ENCODE measurements at places on chromosomes 6 and 20. TPM values are rescaled to one million over a fixed set of nuclear protein-coding genes. Genes with fewer than 3 reads are reported as not detected.

WFDC10B gene
- not detected for total RNA-seq

TNXB gene
- total RNA-seq: 3.8 TPM

PLN gene
- not detected for total RNA-seq

ENPP4 gene
- 3.5 TPM for total RNA-seq

ZBTB12 gene
- total RNA-seq: 28.2 TPM

C6orf58 gene
- not detected for total RNA-seq

CASS4 gene
- not detected for total RNA-seq

MOG gene
- not detected for total RNA-seq

DNA sequence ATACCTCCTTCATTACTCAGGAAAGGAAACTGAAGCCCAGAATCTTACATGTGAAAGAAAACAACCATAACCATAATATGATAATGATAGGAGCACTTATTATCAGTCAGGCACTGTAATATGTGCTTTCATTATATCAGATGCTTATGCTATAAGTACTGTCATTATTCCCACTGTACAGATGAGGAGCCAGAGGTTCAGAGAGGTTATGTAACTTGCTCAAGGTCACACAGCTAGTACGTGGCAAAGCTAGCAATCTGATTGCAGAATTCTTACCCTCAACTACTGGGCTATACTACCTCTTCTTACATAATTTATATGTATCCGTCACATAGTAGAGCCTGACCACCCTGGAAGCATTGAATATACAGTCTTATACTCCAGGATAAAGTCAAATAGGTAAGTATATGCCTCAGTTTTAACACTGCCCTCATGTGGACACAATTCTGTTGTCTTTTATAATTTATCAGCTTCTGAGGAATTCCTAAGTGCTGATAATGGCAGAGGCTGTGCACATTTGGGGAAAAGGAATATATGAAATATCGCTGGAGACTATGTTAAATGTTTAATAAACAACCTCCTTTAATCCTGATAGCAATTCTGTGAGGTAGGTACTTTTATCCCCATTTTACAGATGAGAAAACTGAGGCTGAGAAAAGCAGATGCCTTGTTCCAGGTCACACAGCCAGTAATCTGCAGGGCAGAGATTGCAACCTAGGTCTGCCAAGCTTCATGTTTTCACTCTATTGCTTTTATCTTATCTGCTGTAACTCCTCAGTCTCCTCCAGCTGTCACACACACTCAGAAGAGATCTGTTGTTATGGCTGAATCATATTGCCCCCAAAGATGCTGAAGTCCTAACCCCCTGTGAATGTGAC is 13.4 kb downstream of the BCAS1 start:
- no peak for DNase-seq
- H3K27ac ChIP-seq: no peak overlapping the region
- H3K4me3 ChIP-seq: no peak overlapping the region
- H3K27me3 ChIP-seq: no peaks in the 10 kb centered on the region
- no peaks in the 10 kb centered on the region for H3K36me3 ChIP-seq

DNA sequence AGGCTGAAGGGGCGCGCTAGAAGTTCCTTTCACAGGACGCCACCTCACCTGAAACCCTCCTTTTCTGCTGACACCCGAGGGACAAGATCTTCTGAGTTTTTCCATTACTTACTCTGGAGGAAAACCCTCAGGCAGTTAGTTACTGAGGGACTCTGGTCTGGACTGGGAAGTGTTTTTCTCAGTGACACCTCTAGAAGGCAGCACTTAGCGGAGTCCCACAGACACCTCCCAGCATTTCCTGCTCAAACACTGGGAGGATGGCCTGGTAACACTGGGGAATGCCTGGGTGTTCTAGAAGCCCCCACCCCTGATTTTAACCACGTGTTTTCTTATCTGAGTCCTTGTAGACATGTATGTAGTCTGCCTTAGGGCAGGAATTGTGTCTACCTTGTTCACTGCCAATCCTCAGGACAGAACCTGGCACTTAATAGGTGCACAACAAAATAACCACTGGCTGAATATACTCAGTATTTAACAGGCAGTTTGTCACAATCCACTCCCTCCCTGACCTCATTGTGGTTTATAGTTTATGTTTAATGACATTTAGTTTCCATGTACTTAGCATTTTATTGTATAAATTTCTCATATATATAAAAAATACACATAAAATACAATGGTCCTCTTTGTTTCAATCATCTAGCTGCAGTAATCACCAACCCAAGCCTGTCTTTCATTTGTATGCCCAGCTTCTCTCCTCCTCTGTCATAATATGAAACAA is 4.8 kb downstream of the GSTA3 start:
- no peaks in the 10 kb centered on the region for H3K4me1 ChIP-seq
- H3K4me3 ChIP-seq: no peak overlapping the region
- no peak overlapping the region for H3K27ac ChIP-seq
- no peaks in the 10 kb centered on the region for H3K36me3 ChIP-seq
- peak; percentile 80 for DNase-seq

- H3K36me3 ChIP-seq: no peaks in the 10 kb centered on the region
- no peaks in the 10 kb centered on the region for H3K4me1 ChIP-seq
- H3K27me3 ChIP-seq: peaks cover 40% of the 10 kb centered on the region
- peak overlapping the region; percentile 83 for H3K4me3 ChIP-seq
- peak overlapping the region; percentile 24 for H3K27ac ChIP-seq
- peak; percentile 82 for DNase-seq
These were observed 575 bp upstream of the CNR1 start for GRCh38 chr6:88166493-88167351.

DNA sequence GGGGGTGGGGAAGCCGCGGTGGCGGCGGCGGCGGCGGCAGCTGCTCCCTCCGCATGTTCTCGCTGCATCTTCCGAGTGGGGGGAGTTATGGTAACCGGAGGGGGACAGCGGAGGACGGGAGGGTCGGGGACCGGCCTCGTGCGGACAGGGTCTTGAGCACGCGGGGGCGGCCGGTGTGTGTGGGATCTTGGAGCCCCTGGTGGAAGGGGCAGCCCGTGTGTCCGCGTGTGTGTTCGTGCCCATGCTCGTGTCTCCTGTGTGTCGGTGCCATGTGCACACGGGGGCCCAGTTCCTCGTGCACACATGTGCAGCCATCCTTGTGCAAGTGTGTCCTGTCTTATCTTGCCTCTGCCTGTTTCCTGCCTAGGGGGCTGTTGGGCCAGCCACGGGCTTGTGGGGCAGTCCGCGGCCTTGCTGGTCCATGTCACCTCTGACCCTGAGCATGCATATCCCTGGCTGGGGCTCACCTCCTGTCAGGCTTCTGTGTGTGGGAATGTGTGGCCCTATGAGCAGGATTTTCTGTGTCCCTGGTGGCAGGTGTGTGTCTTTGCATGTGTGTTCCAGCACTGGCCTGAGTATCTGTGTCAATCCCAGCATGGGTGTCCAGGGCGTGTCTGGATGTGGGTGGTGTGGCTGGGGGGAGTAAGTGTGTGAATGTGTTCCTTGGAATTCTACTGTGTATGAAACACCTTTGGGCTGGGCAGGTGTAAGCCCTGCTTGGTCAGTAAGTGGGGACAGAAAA is 8.5 kb downstream of the SYNGAP1 start:
- H3K36me3 ChIP-seq: no peaks in the 10 kb centered on the region
- H3K4me3 ChIP-seq: peak overlapping the region; percentile 67
- H3K4me1 ChIP-seq: peaks cover 11% of the 10 kb centered on the region
- H3K27me3 ChIP-seq: no peaks in the 10 kb centered on the region
- no peak overlapping the region for H3K27ac ChIP-seq
- peak; percentile 79 for DNase-seq

GRCh38 chr20:21101453-21101931 is 4.7 kb downstream of the LINC00237 start:
- H3K4me3 ChIP-seq: peak overlapping the region; percentile 81
- no peak overlapping the region for H3K27ac ChIP-seq
- H3K27me3 ChIP-seq: peaks cover 100% of the 10 kb centered on the region
- H3K36me3 ChIP-seq: no peaks in the 10 kb centered on the region
- peak; percentile 91 for DNase-seq

DNA sequence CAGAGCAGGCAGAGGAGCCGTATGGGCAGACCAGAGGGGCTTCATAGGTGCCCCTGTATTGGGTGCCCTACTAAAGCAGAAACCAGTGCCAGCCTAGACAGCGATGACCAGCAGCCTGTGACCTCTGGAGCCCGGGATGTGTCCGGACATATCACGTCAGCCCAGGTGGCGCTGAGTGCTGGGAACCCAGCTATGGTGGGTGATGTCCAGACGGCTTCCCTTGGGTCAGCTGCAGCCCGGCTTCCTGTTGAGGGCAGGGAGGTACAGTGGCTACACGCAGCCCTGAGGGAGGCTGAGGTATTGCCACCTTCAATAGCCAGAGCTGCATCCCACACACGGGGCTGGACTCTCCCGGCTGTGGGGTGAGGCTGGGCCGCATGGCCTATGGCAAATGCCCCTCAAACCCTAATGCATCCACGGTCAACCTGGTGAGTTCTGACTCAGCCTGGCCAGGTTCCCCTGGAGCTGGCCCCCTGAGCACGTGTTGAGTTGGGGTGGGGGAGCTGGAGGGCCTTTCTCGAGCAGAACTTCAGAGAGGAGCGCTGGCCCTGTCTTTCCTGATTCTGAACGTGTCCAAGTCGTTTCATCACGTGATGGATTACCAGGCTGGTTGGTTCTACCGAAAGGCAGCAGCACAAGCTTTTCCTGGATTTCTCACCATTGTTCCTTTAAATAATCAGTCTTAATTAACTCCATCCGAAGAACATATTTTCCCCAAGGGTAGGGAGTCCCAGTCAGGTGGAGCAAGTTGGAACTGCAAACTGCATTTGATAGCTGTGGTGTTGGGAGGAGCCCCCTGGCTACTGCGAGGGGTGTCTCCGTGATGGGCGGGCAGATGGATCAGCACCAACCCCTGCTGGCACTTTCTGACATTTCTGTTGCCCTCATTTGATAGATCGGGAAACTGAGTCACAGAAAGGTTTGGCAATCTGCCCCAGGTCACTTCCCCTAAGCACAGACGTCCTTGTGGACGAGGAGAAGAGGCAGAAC is 7.1 kb upstream of the MYT1 start:
- H3K4me3 ChIP-seq: no peak overlapping the region
- peaks cover 4% of the 10 kb centered on the region for H3K4me1 ChIP-seq
- no peak for DNase-seq
- peaks cover 2% of the 10 kb centered on the region for H3K27me3 ChIP-seq
- peak overlapping the region; percentile 82 for H3K27ac ChIP-seq

GRCh38 chr20:60447703-60448102 is 489.5 kb downstream of the CDH26 start:
- no peaks in the 10 kb centered on the region for H3K36me3 ChIP-seq
- no peak for DNase-seq
- H3K27me3 ChIP-seq: no peaks in the 10 kb centered on the region
- no peaks in the 10 kb centered on the region for H3K4me1 ChIP-seq
- no peak overlapping the region for H3K27ac ChIP-seq
- H3K4me3 ChIP-seq: no peak overlapping the region

DNA sequence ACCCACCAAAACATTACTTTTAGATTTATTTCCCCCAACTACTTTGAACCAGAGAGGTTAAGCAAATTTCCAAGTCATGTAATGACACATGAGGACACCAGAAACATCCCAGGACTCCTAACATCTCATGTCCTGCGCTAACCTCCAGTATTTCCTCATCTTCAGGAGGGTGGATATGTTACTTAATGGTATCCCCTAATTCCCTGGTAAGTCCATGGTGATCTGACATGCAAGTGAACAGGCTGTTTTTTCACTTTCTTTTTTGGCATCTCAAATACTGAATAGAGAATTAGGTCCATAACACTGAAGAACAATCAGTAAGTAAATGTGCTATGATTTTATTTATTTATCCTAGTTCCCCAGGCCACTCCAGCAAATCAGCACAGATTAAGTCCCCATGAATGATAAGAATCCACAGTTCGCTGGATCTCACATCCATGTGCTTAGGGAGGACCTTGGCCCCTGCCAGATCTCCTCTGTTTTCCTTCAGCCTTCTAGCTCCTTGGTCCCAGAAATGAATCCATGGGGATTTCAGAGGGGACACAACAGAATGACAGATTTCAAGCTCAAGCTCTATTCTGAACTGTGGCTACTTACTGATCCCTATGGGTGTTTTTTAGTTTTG is 334.6 kb downstream of the CDC5L start:
- H3K36me3 ChIP-seq: no peaks in the 10 kb centered on the region
- no peak for DNase-seq
- no peaks in the 10 kb centered on the region for H3K4me1 ChIP-seq

GRCh38 chr6:36268478-36269275 is 1.2 kb upstream of the PNPLA1 start:
- H3K36me3 ChIP-seq: no peaks in the 10 kb centered on the region
- H3K27ac ChIP-seq: no peak overlapping the region
- no peak for DNase-seq
- no peaks in the 10 kb centered on the region for H3K4me1 ChIP-seq
- H3K4me3 ChIP-seq: no peak overlapping the region

GRCh38 chr6:42199106-42199981 is 4.6 kb upstream of the GUCA1B start:
- no peak for DNase-seq
- H3K27me3 ChIP-seq: no peaks in the 10 kb centered on the region
- no peaks in the 10 kb centered on the region for H3K4me1 ChIP-seq
- H3K36me3 ChIP-seq: no peaks in the 10 kb centered on the region

GRCh38 chr6:14818422-14818884 is 427.4 kb upstream of the JARID2 start:
- no peak for DNase-seq
- H3K4me3 ChIP-seq: no peak overlapping the region
- no peak overlapping the region for H3K27ac ChIP-seq

DNA sequence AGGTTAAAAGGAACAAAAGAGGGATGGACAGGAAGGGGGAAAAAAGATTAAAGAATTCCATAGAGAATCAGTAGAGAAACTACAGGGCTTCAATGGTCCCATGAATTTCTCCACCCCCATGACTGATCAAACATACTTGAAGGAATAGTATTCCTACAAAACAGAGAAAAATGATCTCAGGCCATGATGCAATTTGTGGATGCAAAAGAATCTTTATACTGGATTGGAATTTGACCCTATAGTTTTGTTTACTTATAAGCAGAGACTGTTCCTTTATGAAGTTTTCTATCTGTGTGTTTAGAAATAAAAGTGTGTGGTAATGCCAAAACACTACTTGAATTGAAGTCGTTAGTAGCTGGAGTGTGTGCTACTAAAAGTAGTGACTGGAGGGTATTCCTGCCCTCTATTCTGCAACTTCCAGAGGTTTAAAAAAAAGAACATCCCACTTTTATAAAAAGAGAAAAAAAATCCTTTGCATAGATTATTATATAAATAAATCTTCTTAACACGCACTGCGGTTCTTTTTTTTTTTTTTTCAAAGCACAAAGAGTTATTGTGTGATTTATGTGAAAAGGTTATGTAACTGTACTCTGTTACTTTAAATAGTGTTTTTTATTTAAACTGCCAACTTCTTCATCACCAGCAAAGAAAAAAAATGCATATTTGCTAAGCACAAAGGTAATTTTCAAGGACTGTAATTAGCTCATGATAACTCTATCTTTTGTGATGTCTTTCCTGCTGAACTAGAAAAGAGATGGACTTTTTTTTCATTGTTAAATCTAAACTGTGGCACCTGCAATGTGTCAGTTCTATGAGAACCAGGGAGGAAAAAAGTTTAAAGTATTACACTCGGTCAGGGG is 214.5 kb upstream of the CITED2 start:
- H3K27me3 ChIP-seq: no peaks in the 10 kb centered on the region
- H3K27ac ChIP-seq: no peak overlapping the region
- DNase-seq: no peak
- no peak overlapping the region for H3K4me3 ChIP-seq
- no peaks in the 10 kb centered on the region for H3K36me3 ChIP-seq

- no peak for DNase-seq
- peaks cover 31% of the 10 kb centered on the region for H3K27me3 ChIP-seq
- H3K36me3 ChIP-seq: no peaks in the 10 kb centered on the region
- no peak overlapping the region for H3K27ac ChIP-seq
- no peak overlapping the region for H3K4me3 ChIP-seq
These were observed 4.9 kb upstream of the FKBP1A start for GRCh38 chr20:1397710-1398109.

Data from endodermal cell (in vitro differentiated cells).